ENCODE measurements at places on chromosomes 7 and 10.

GRCh38 chr7:78066599-78066998, 268.0 kb downstream of the PHTF2 start:
- no peak for DNase-seq

GRCh38 chr7:2243458-2243857, 1.4 kb downstream of the NUDT1 start:
- DNase-seq = no peak

GRCh38 chr7:120431016-120431415, 158.0 kb downstream of the KCND2 start:
- DNase-seq = no peak

GRCh38 chr10:97531401-97531986, 32.8 kb downstream of the UBTD1 start:
- no peak for DNase-seq

DNA sequence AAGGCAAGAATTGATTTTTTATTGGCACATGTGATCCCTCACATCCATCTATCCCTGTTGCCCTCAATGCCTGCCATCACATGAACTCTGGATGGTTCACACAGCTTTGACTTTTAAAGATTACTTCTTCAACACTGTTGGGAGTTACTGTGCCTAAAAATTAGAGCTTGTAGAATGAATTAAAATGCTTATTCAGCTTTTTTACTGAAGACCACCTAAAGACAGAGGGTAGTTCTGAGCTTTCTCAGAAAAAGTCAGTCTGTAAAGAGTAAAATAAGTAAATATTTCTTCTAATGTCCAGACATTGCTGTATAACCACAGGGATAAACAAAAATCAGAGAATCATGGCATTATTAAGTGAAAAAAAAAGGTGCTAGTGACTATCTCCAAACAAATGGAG, 93.3 kb upstream of the CSTF2T start:
- no peak for DNase-seq

GRCh38 chr10:20446561-20447193, 450.4 kb downstream of the NEBL start:
- no peak for DNase-seq

DNA sequence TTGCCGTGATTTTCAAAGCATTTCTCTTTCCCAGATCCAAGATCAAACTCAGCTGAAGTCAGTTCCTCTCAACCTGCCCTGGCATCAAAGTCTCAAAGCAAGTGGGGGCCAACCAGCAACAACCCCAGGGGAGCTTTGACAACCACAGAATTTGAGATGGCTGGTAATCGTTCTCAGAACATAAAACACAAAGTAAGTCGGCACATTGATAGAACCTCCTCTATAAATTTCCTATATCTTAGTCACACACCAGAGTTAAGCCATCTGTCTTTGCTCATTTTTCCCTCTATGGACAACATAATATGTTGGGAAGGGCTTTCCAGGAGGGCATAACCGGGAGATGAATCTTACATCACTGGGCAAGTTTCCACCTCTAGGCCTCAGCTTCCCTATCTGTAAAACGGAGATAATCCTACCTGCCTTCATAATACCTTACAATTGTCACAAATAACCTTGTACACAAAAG, 1.2 kb upstream of the DNAJC9 start:
- no peak for DNase-seq

- no peak for DNase-seq
Observed at GRCh38 chr7:12017046-12017445, 185.0 kb upstream of the THSD7A start.

DNA sequence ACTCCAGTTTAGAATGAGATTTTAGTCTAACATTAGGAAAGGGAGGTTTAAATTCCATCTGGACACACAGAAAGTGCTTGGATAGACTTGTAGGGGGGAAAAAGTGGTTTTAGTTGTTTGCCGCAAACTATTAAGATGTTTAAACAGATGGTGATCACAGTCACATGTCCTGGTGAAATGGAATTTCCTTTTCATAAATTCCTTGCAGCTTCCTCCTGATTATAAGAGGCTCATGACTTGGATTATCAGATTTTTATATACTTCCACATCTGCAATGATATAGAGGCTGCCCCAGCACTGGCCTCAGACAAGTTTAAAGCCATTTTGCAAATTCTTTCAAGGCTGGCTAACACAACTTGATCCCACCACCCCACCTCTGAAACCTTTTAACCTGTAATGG, 106.4 kb upstream of the ARMC3 start:
- no peak for DNase-seq

- DNase-seq = no peak
Observed at GRCh38 chr10:89203237-89203636, 3.9 kb downstream of the CH25H start.

GRCh38 chr10:126397640-126398382, 9.5 kb upstream of the ADAM12 start:
- no peak for DNase-seq

DNA sequence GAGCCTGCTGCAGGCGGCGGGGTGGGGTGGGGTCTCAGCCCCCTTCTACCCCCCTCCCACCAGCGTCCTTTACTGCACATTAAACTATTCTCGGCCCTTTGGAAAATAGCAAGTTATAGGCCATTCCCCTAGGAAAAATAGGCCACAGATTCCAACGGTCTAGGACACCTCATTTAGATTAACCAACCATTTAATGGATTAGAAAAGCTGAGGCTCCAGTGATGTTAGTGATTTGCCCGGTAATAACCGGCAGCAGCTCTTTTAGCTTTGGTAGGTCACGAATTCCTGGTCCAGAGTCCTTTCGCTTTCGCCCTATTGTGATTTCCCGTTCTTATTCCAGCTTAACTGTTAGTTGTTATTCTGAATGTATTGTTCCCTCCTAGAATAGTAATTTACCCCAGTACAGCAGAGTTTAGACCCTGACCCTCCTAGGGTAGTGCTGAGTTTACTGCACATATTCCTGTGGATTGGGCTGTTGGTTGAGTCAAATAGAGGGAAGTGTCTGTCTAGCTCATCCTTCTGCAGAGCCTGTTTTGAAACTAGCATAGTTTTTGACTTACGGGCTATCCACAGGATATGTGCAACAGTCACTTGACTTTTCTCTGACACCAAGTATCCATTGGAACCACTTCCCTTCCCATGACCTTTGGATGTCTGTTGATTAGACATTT, 754 bp downstream of the GSTO1 start:
- no peak for DNase-seq

- no peak for DNase-seq
Observed at GRCh38 chr10:86291616-86292340, 74.8 kb downstream of the GRID1 start.

GRCh38 chr7:767580-767940, 40.5 kb upstream of the PRKAR1B start:
- DNase-seq = no peak

GRCh38 chr10:74906611-74907198, 80.3 kb downstream of the KAT6B start:
- no peak for DNase-seq

- DNase-seq = no peak
Observed at GRCh38 chr10:117927332-117927731, 119.4 kb downstream of the RAB11FIP2 start.

GRCh38 chr10:88971221-88972061, 18.9 kb upstream of the ACTA2 start:
- DNase-seq = no peak

GRCh38 chr7:18004372-18004771, 23.3 kb downstream of the PRPS1L1 start:
- DNase-seq = no peak

DNA sequence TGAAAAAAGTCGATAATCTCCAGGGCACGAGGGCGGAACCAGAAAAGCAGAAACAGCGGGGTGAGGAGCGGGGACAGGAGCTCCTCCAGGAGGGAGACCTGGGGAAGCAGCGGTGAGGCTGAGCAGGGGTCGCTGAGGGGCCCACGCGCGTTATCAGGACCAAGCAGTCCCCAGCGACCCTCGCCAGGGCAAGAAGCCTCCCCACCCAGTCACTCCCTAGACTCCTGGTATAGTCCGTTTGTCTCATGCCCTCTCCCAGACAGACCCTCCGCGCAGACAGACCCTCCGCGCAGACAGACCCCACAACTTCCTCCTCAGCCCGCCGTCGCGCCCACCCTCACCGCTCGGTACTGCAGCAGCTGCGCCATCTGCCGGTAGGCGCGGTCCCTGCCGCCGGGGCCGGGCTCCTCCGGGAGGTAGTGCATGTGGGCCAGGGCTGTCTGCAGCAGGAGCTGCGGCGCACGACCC, 6.3 kb downstream of the ATG9B start:
- peak; percentile 81 for DNase-seq

DNA sequence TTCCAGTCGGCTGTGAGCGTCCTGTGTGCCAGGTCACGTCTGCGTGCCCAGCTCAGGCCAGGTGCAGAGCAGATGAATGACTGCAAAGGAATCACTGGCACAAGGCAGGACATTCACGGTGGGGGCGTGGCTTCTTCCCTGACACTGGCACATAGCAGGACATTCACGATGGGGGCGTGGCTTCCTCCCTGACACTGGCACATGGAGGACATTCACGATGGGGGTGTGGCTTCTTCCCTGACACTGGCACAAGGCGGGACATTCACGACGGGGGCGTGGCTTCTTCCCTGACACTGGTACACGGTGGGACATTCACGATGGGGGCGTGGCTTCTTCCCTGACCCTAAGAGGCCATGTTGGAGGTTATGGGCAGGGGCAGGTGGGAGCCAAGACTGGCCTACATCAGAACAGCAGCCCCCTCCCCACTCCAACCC, 64.3 kb downstream of the MYL10 start:
- no peak for DNase-seq

GRCh38 chr10:48389272-48389671, 82.8 kb downstream of the MAPK8 start:
- DNase-seq = no peak

DNA sequence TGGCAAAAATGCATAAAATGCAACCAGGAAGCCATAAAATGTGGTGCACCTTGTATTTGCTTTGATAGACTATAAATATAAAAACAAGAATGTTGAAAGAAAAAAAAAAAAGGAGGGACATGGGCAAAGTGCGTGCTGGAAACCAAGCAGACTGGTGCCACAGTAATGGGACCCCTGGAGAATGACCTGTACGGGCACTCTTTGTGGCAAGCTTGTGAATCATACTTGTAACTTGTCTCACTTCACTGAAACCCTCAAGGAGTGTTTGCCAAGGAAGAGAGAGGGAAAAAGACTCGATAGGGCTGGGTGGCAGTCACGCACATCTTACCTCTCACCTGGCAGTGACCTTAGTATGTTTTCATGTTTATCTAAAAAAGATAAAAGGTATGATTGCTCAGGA, 1183.6 kb downstream of the GATA3 start:
- DNase-seq = no peak

DNA sequence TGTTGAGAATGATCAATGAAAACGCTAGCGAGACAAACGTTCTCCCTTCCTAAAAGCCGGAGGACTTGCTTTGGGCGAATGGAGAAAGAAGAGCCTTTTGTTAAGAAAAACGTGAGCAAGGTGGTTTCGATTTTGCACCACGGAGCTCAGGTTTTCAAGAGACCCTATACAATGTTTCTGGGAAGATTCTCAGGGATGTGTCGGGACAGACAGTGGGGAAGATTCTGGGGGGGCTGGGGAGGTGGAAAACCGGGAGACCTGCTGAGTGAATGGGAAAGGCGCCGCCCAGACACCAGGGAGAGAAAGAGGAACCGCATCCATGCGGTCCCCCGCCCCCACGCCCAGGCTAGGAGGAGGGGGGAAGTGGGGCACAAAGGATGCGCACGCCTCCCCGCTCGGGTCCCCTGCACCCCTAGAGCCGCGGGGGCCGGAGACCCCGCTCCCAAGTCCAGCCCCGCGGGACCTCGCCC, 745 bp downstream of the YWHAG start:
- DNase-seq = peak; percentile 26

GRCh38 chr10:47381103-47381395, 3.0 kb downstream of the ZNF488 start:
- no peak for DNase-seq

DNA sequence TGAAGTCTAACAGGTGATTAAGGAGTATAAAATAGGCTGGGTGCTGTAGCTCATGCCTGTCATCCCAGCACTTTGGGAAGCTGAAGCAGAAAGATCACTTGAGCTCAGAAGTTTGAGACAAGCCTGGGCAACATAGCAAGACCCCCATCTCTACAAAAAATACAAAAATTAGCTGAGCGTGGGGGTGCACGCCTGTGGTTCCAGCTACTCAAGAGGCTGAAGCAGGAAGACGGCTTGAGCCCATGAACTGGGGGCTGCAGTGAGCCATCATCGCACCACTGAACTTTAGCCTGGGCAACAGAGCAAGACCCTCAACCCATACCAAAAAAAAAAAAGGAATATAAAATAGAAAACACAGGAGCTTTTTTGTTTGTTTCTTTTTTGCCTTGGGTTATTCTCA, 47.4 kb downstream of the DCLRE1A start:
- DNase-seq = no peak

DNA sequence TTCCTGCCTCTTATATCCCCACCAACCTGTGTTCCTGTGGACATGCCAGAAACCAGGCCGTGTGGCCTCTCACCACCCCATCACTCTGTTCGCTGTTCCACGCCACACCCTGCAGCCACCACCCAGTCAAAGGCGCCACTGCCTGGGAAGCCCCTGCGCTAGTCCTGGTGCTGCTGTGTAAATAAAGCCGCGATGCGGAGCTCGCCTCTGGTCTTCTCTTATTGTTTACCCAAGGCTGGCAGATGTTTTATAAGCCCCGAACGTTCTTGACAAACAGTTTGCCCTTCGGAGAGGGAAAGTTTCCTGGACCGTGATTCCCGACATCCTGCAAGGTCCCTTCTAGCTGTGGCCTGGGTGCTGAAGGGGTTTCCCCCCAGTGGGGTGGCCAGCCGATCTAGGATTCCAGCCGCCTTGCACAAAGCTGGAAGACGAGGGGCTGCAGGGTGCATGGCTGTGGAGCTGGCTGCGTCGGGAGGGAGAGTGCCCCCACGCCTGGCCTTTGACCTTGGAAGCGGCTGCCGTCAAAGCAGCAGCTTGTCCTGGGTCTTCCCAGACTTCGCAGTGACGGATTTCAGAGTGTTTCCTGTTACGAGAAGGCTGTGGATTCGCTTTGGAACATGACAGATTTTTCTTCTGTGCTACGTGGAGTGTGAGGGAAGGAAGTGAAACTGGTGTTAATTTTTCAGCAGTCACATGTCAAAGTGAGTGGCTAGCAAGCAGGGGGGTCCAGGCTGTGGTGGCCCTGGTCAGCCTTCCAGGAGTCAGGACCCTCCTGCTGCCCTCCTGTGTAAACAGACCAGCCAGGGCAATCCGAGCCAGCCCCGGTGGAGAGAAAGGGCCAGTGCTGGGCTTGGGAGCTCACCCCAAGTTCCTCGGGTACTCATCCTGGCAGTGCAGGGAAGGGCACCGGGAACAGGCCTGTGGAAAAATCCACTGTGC, 61.6 kb downstream of the LHPP start:
- no peak for DNase-seq

- no peak for DNase-seq
Observed at GRCh38 chr10:110225441-110225755, 18.0 kb downstream of the MXI1 start.

DNA sequence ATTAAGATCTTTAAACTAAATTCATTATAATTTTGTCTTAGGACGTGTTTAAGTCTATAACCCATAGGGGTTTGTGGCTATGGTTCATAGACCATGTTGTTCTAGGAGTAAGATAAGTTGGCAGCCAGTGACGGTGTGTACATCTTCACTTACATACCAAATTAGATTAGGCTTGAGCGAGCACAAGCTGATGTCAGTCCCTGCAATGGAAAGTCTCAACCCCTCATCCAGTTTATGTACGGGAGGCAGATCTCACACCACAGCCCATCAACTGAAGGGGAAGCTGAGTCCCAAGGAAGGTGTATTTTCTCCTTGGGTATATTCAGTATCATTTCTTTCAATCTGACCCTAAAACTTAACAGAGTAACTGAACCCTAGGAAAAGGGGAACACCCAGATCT, 5.1 kb upstream of the SMC3 start:
- no peak for DNase-seq
